ENCODE measurements at places on chromosomes 2 and 18.

DNA sequence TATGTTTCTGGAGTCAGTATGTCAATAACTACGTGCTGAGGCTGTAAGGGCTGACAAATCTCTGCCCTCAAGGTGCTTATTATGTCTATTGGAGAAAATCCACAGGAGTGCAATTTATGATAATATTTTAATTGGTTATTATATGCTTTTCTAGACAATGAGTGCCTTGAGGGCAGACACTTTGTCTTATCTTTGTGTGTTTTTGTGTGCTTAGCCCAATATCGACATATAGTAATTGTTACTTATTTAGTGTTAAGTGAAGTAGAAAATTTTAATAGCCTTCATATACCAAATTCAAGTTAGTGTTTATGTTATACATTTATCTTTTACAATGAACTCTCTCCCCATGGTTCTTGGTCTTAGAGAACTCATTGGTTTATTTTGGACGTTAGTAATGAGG lies 118.9 kb downstream of the WDR7 start:
- no peak for DNase-seq

GRCh38 chr2:232213176-232213575 lies 165.4 kb upstream of the ALPP start:
- peak; percentile 33 for DNase-seq

DNA sequence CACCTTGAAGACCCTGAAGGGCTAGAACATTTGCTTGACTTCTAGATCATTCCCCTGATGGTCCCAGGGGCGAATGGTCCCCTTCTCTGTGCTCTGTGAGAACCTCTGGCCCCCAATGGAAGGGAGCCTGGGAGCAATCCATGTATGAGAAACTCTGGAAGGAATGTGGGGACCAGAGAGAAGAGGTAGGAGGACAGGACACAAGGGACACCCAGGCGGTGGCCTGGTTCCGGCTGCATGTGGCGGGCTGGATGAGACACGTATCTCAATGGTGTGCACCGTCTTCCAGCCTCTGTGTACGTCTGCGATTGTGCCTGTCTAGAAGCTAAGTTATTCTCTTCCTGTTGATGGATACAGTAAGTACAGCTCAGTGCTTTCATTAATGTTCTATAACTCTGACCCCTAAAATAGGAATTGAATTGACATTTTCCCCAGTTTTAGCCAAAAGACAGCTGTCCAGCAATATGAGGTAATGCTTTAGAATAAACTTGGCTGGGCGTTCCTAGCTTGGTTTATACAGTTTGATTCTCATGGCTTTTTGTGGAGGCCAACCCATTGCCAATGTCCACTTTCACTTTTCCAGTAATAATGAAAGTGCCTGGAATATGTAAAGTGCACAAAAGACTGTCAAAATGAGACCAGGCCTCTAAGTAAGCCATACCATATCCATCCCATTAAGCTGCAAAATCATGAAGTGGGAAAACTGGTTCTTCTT lies 30.1 kb upstream of the COPS8 start:
- no peak for DNase-seq

DNA sequence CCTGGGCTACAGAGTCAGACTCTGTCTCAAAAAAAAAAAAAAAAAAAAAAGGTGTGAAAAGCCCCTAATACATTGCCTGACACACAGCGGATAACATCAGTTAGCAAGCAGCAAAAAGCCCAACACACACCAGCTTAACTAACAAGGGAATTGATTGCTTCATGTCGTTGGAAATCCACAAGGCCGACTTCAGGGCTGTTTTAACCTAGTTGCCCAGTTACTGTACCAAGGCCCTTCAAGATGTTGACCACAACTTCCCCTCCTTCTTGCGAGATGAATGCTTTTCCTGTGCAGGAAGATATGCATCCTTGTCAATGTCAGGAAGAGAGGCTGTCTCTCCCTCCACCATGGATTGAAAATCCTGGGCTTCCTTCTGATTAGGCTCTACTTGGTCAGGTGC lies 202.9 kb downstream of the MIB1 start:
- no peak for DNase-seq

DNA sequence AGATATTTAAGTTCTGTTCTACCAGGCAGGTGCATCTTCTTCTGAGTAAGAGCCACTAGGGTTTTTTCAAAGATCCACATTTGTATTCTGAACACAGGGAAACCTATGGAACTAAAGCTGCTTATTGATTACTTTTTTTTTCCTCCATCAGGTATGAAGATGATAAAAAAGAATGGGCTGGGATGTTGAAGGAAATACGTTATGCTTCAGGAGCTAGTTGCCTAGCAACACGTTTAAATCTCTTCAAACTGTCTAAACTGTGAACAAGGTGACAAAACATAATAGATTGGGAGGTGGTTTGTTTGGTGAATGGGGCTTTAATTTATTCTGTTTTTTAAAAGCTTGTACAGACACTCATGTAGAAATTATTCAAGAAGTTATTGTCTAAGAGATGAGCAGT lies 15.9 kb downstream of the KLHL41 start:
- no peak for DNase-seq

DNA sequence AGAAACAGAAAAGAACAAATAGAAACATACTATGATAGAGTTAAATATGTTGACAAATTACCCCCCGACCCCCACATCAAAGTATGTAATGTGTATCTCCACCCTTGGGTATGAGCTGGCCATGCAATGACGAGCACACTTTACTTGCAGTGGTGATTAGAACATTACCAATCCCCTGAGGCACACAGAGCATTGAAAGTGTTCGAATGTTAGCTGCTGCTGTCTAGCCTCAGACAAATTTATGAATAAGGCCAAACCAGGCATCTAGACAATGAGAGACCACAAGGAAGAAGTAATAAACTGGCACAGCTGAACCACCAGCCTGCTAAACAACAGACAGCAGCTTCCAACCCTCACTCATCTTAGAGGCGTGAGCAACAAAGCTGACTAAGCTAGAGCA lies 380.5 kb downstream of the DSEL start:
- no peak for DNase-seq

- peak; percentile 20 for DNase-seq
Measured at GRCh38 chr2:226885769-226886435, 50.0 kb downstream of the RHBDD1 start.

DNA sequence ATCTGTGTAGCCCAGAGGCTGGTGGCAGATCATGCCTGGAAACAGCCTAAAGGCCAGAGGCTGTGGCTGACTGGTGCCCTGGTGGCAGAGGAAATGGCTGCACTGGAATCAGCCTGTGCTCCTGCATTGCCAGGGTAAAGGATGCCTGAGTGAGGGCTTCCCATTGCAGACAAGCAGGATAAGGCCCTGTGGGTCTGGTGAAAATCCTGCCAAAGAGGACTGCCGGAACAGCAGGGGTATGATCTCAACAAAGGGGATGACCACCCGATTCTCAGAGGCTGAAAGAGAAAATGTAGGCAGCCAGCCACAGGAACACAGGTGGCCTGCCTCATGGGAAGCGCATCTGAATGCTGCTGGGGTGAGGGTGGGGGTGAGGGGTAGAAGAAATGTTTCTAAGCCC lies 48.2 kb downstream of the FBXO48 start:
- no peak for DNase-seq

- DNase-seq, result no peak
Measured at GRCh38 chr2:123040506-123040905, 984.6 kb upstream of the CNTNAP5 start.

DNA sequence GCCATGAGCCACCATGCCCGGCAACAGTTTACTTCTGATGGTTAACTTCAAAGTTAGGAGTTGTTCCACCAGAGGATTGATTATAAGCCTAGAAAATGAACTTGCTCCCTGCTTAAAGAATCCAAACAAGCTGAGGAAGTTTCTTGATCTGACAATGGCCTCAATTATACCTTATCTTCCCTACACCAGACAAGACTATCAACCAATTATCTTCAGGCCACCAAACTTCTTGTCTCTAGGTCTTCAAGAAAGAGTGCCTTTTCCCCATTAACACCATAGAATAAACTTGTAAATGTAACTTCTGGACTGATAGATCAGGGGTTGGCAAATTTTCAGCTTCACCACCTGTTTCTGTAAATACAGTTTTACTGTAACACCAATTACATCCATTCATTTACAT lies 15.0 kb downstream of the ZC3H8 start:
- DNase-seq, result no peak

GRCh38 chr2:10947005-10947440 lies 35.3 kb downstream of the KCNF1 start:
- no peak for DNase-seq

GRCh38 chr2:73937103-73937885 lies 10.6 kb downstream of the DGUOK start:
- no peak for DNase-seq

DNA sequence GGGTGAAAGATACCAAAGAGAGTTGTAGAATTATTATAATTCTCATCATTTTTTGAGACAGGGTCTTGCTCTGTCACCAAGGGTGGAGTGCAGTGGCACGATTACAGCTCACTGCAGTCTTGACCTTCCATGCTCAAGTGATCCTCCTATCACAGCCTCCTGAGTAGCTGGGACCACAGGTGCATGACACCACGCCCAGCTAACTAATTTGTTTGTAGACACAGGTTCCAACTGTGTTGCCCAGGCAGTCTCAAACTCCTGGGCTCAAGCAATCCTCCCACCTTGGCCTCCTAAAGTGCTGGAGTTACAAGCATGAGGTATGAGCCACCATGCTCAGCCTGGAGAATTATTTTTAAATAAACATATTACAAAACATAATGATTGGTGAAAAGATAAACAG lies 92.8 kb upstream of the MSH6 start:
- no peak for DNase-seq

- DNase-seq, result no peak
Measured at GRCh38 chr2:3650140-3650920, 7.7 kb upstream of the ALLC start.

DNA sequence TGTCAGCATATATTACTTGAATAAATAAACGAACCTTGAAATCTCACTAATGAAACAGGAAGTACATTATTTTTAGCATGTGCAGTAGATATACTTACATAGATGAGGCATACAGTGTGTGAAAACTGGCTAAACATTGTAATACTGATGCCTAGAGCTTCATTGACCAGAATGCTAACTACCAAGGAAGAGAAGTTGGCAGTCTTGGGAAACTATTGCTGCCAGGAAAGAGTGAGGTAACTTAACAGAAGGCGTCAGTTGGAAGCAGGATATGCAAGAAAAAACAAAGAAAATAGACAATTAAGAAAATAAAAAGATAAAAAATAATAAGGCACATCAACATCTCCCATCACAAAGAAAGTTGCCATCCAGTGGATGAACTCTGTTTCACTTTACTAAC lies 963.0 kb downstream of the TDRD15 start:
- no peak for DNase-seq

GRCh38 chr2:213002383-213002782 lies 149.0 kb downstream of the IKZF2 start:
- DNase-seq, result no peak

DNA sequence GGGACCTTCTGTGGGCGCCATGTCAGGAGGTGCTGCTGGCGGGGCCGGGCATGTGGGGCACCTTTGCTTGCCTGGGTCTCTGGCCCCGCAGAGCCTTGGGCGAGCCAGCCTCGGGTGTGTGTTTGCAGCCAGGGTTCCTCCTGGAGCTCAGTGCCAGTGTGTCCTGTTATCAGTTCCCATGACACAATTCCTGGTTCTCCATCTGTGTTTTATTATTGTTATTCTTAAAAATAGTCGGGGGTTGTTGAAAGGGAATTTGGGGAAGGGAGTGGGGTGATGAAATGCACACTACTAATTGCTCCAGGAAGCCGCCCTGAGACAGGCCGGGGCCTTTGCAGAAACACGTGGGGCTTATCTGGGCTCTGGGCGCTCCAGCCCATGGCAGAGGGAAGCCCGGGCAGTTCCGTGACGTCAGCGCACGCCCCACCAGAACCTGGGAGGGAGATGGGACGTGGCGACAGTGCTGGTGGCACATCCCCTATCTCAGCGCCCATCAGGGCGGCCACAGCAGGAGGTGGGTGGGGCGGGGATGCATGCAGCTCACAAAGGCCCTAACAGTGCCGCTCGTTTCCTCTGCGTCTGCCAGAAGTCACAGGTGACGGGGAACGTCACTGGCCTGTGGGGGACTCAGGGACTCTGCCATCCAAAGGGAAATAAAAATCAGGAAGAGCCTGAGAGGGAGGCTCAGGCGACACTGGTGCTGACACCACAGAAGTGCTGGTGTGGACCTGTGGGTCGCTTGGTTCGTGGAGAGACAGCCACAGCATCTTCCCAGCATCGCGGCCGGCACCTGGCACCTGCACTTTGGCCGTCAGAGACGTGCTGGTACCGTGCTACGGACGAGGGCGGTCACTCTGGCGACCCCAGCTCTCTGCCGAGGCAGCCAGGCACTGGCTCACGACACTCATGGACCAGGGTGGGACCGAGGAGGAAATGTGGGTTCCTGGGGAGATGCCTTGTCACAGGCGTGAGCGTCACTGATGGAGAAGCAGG lies 131.0 kb downstream of the NFATC1 start:
- DNase-seq, result no peak

GRCh38 chr2:46645681-46646162 lies 166.4 kb downstream of the TMEM247 start:
- no peak for DNase-seq
